ENCODE measurements at places on chromosomes 1 and 21.

DNA sequence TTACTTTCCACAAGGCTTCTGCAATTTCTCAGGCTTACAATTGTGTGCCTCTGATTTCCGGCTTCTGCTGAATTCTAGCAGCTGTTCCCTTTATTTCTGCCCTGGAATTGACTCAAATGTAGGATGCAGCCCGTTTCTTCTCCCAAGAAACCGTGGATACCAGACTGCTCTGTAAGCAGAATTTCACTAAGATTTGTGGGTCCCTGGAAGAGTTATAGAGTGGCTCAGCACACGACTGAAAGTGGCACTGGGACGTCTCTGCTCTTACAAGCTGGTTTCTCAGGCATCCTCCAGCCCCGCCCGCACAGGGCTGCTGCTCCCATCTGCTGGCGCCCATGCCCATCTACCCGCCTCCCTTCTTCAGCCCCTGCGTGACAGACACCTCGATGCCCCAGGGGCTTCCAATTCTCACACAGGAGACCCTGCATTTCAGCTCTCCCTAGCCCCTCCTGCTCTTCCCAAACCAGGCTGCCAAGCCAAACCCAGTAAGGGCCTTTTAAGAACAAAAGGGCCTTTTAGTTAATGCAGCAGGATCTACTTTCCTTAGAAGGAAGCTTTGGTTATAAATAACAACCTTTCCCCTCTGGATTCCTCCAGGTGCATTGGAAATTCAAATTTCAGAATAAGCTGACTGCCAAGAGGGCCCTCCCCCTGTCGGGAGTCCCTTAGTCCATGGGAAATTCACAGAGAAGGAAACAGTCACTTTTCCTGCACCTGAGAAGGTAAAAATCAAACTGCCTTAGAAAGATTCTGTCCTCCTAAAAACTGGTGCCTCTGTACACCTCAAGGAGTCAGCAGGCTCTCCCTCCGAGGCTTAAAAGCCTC, 45.4 kb upstream of the TENT5B start:
- DNase-seq: no peak

DNA sequence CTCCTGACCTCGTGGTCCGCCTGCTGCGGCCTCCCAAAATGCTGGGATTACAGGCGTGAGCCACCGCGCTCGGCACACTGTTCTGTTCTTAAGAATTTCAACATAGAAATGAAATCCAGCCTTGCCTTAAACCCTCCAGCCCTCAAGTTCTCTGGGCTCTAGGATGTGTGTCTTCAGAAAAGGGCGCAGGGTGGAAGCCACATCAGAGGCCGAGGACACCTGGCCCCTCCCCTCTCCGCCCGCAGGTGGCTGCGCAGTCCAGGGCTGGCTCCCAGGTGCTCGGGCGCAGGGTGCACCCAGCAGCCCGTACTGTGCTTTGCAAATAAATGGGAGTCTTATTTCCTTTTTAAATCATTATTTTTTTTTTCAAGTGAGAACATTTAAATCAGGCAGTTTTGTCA, 2.0 kb upstream of the C1orf174 start:
- no peak for DNase-seq

GRCh38 chr1:212437179-212437798, 4.6 kb downstream of the NENF start:
- DNase-seq: no peak

DNA sequence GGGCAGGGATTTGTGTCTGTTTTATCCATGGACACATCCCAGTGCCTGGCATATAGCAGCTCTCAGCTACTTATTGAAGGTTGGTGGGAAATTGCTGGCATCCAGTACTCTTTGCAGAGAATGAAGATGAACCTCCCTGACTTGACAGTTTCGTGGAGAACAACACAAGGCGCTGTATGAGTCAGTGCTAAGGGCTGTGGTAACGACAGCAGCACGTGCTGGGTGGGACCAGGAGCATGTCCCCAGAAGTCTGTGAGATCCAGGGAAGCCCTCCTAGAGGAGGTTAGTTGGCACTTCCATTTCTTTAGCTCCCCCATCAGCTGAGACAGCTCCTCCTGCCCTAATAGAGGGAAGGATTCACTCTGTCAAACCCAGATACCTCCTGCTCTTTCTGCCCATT, 25.9 kb upstream of the IL19 start:
- DNase-seq: no peak

DNA sequence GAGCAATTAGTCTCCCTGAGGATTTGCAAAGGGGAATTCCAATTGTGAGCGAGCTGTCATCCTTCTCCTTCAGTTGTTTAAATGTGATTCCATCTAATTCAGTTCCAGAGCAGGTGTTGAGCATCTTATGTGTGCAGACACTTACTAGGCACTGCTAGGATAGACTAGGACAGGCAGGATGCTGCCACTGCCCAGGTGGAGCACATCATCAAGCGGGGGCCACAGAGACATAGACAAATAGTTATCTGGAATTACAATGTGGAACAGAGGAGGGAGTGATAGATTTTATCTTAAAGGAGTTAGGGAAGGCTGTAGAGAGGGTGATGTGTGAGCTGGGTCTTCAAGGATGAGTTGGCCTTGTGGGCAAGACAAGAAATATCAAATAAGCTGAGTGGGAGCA, 55.9 kb downstream of the CDC7 start:
- no peak for DNase-seq

GRCh38 chr1:30313584-30313983, 409.8 kb downstream of the MATN1 start:
- DNase-seq: no peak
